Kidney capillary endothelial cell (primary cell): ENCODE measurements at places on chromosomes 12 and 14.

GRCh38 chr14:20458031-20458789, 3.0 kb downstream of the PIP4P1 start:
- DNase-seq, result no peak

DNA sequence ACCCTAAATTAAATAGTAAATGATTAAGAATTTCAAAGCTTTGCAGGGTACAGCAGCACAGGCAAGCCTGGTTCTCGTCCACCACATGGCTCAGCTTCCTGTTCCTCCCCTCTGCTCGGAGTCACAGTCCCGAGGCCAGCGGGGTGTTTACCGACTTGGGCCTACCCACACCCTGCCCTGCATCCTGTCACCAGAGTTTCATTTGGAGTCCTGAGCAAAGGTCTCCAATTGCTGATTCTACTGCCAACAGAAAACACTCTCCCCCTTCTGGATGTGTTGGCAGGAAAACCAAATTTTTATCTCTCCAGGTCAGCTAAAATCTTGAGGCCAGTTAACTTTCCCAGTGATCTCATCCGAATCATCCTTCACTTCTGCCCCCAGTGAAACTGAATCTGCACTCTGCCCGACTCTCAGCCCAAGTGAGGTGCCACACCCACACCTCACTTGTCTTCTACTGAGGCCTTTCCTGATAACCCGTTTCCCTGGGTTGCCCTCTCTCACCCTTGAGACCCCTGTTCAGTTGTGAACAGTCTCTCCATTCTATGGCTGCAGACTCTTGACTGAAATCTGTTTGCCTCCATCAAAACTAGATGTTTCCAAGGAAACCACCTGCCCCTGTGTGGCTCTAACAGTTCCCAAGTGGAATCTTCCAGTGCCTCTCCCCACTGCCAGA, 71.2 kb downstream of the VCPKMT start:
- DNase-seq, result peak; percentile 73

GRCh38 chr14:66015071-66015780, 470.9 kb upstream of the CCDC196 start:
- no peak for DNase-seq

DNA sequence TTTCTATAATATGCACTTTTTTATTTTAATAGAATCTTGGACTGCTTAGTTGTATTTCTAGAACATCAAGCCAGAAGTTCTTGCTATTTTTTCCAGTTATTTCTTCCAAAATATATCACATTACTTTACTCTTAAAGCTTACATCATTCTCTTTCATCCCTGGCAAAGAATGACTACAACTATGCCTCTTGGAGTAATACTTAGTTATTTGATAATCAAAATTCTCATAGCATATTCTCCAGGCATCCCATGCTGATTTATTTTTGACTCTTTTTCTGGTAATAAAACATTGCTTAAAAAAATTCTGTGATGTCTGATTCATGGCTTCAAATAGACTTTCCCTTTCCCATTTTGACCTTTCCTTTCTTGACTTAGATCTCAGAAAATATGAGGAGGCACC, 118.7 kb upstream of the TSPAN8 start:
- DNase-seq, result no peak

GRCh38 chr12:9111525-9111924, 4.2 kb downstream of the A2M start:
- no peak for DNase-seq

DNA sequence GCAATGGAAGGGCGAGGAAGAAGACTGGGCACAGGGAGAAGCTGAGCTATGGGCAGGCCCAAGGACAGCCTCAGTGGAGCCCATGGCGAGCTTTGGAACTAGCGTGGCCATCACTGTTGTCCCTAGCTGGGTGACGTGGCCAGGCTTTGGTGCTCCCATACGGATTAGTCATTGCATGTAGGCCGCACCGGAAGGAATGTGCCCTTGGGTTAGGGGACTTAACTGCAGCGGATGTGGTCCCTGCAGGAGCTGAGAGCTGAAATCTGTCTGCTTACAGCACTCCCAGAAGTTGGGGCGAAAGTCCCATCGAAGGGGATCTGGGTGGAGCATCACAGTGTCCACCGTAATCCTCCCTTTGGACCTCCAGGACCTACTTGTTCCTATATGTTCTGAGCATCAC, 133.7 kb downstream of the PAPOLA start:
- no peak for DNase-seq

DNA sequence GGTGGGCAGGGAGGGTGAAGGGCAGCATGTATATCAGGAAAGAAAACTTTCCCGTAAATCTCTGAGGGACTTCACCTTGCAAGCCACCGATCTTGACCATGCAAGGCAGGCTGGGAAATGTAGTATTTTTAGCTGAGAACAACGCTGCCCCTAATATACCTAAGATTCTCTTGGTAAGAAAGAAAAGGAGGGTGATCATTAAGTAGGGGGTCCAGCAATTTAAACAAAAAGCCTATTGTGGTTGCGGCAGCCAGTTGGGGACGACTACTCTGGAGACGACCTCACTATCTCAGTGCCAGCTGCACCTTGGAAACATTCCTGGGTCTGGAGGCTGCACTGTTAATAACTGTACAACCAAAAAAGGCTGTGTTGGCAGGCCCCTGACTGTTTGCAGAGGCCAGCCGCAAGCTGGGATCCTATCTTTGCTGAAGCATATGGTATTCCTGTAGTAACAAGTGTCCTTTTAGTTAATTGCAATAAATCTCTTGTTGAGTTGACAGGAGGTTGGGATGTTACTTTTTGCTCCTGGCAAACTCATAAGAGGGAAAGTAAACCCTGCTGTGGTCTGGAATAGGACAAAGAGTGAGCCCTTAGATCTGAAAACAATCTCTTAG, 6.4 kb downstream of the APOLD1 start:
- DNase-seq, result no peak

GRCh38 chr12:27852117-27852516, 72.1 kb upstream of the MANSC4 start:
- DNase-seq, result no peak

DNA sequence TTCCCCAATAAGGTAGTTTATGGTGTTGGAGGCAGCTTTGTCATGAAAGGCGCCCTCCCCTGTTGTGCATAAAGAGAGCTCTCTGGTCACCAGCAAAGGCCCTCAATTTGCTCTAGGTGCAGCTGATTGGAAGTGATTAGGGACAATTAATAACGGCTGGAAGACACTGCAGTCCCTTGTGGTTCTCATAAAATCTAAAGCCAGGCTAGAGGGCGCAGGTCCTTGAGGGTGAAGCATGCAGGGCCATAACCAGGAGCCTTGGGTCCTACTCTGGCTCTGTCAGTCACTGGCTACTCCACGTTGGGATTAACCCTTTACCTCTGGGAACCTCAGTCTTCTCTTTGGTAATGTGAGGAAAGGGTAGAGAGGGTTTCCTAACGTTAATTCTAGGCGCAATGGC, 1.9 kb downstream of the DAAM1 start:
- peak; percentile 14 for DNase-seq

DNA sequence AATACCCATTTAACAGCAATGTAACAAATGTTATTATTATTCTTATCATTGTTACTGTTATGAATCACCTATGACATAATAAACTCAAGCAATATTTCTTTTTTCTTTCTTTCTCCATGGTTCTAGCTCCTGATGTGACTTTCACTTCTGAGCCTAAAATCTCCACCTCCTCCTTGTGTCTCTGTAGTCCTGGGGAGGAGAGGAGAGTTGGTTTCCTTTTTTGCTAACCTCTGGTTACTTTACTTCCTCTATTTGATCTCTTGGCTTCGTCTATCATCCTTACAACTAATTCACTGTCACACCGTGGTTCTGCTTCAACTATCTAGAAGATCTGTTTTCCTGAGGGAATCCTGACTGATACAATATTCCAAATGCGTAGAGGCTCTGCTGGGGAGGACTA, 456.6 kb downstream of the VRK1 start:
- no peak for DNase-seq

GRCh38 chr12:132475304-132476037, 14.5 kb upstream of the FBRSL1 start:
- DNase-seq, result no peak

DNA sequence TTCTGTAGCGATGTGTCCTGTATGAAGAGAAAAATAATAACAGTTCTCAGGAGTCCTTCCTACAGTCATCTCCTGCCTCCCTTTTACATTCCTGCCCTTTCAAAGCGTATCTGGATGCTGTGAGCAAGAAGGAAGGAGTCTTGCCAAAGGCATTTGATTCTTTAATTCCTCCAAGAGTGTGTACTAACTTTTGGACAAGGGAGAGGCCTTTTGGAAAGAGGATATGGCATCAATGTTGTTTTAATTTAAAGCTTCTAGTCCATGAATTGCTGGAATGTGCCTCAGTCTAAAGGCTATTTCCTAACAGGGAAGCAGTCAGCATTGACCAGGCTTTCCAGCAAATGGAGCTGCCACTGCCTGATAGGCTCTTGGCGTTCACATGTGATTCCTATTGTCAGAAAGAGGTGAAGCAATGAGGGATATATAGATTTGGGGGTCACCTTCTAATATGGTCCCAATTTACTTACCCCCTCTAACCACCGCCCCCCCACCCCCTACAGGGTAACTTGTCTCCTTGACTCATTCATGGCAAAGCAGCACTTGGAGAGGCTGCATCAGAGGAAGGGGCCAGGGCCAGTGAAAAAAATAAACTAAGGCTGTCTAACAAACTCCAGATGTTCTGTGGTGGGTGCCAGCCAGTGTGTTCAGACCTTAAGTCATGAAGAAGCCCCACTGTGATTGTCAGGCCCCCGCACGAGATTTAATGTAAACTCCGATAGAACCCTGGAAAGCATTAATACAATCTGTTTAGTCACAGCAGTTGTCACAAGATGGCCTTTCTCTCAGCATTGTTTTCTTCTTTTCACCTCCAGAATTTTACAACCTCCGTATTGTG, 220.3 kb downstream of the FBXL14 start:
- no peak for DNase-seq

- DNase-seq, result no peak
Measured at GRCh38 chr12:33596814-33597213, 157.2 kb upstream of the SYT10 start.

DNA sequence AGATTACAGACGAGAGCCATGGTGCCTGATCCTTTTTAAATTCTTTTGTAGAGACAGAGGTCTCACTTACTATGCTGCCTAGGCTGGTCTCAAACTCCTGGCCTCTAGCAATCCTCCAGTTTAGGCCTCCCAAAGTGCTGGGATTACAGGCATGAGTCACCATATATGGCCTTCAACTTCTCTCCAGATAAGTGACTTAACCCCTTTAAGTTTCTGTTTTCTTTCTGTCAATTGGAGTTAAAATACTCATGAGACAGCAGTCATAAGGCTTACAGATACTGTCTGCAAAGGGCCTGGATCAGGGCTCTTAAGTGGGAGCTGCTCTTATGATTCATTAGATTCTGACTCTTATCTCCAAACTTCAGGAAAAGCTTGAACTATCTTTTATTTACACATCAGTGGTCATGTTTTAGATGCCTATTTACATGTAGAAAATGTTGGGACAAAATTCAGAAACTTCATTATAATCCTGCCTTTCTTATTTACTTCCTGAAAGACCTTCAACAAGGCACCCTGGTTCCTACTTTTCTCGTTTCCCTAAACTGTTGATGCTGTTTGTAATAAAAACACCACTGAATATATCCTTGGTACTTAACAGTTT, 271.5 kb upstream of the TBX3 start:
- DNase-seq, result no peak

DNA sequence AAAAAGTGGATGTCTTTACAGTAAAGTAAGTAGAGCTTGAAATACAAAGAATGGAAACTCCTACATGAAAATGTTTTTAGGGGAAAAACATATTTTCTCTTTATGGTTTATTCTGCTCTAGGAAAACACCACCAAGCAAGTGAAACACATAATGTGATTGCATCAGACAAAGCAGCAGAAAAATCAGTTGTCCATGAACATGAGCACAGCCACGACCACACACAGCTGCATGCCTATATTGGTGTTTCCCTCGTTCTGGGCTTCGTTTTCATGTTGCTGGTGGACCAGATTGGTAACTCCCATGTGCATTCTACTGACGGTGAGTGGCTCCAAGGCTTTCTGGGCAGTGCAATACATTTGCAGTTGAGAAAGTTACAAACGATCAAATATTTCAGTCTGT, 42.6 kb upstream of the PLEKHD1 start:
- DNase-seq, result no peak

DNA sequence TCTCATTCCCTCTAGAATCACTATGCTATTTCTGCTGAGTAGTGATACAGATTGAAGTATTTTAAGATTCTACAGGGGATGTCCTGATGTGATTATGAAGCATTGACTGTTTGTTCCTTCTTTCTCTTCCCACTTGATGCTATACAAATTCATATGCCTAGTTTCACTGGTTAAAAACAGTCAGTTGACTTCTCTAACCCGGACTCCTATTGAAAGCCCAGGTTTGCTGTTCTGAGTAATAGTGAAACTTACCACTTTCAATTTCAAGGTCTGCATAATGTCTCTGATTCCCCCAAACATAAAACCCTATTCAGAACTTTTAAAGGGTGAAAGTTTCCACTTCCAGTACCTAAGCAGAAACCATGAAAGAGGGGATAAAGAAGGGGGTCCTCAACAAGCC, 117.7 kb upstream of the RPL10L start:
- DNase-seq, result no peak
